ENCODE measurements at places on chromosomes 2 and 18.

DNA sequence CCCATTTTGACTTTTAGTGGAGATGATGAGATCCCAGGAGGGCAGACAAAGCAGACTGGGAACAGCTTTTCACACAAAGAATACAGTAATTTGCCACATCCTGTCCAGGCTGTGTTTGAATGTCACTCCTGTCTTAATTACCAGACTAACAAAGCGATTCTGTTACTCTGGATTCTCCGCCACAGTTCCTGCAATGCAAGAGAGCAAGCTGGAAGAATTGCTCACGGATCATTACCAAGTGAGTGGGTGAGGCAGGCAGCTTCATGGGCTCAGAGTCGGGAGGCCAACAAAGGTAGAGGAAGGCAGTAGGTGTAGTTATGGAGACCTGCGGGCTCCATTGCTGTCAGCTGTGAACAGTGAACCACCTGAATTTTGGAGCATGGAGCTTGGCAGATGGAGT is 250.5 kb upstream of the ATP5MC3 start:
- H3K36me3 ChIP-seq: no peaks in the 10 kb centered on the region
- no peaks in the 10 kb centered on the region for H3K4me1 ChIP-seq
- no peak overlapping the region for H3K4me3 ChIP-seq

- DNase-seq: no peak
- H3K27ac ChIP-seq: no peak overlapping the region
- no peak overlapping the region for H3K4me3 ChIP-seq
- no peaks in the 10 kb centered on the region for H3K36me3 ChIP-seq
- no peaks in the 10 kb centered on the region for H3K27me3 ChIP-seq
These were observed 119.2 kb downstream of the ANKRD44 start for GRCh38 chr2:197191177-197191939.

- H3K4me1 ChIP-seq: no peaks in the 10 kb centered on the region
- DNase-seq: no peak
- peaks cover 6% of the 10 kb centered on the region for H3K36me3 ChIP-seq
- H3K27me3 ChIP-seq: no peaks in the 10 kb centered on the region
These were observed 103.0 kb downstream of the BMPR2 start for GRCh38 chr2:202479090-202479489.

- no peaks in the 10 kb centered on the region for H3K4me1 ChIP-seq
- H3K27me3 ChIP-seq: no peaks in the 10 kb centered on the region
- no peak overlapping the region for H3K27ac ChIP-seq
- DNase-seq: no peak
- H3K36me3 ChIP-seq: no peaks in the 10 kb centered on the region
These were observed 320.6 kb downstream of the NCKAP5 start for GRCh38 chr2:133247631-133248030.

DNA sequence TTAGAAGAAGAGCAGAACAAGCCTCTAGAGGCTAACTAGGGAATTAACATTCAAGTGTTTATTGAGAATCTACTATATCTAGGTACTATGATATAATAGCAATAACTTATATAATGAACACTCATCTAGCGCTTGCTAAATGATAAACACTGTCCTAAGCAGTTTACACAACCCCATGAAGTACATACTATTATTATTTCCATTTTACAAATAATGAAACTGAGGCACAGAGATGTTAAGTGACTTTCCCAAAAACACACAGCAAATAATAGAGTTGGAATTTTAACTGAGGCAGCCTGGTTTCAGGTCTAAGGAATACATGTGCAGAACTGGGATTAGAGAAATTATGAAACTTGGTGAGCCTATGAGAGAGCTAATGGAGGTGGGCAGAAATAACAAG is 893.4 kb downstream of the CPS1 start:
- DNase-seq: no peak
- H3K4me1 ChIP-seq: no peaks in the 10 kb centered on the region
- H3K36me3 ChIP-seq: no peaks in the 10 kb centered on the region
- H3K27ac ChIP-seq: no peak overlapping the region
- H3K4me3 ChIP-seq: no peak overlapping the region
- no peaks in the 10 kb centered on the region for H3K27me3 ChIP-seq

DNA sequence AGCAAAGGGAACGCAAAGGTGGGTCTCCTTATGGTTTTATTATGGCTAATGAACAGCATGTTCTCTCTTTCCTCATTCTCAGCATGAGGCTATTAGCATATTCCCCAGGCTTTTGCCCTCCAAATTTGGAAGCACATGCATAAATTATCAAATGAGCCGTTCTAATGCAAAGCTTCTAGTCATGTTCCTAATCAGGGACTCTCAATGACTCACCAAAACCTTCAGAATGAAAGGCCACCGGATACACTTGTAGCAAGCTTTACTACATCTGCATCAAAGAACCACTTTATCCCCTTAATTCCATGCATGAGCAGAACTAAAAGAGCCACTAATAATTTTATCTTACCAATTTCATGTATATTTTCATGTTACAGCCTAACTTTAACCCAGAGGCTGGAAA is 310.5 kb downstream of the LRATD1 start:
- no peaks in the 10 kb centered on the region for H3K36me3 ChIP-seq
- DNase-seq: no peak
- peaks cover 5% of the 10 kb centered on the region for H3K4me1 ChIP-seq
- H3K27me3 ChIP-seq: no peaks in the 10 kb centered on the region
- H3K4me3 ChIP-seq: no peak overlapping the region

GRCh38 chr18:24988253-24988840 is 363.6 kb downstream of the ZNF521 start:
- H3K36me3 ChIP-seq: no peaks in the 10 kb centered on the region
- no peak overlapping the region for H3K4me3 ChIP-seq
- H3K27ac ChIP-seq: no peak overlapping the region
- DNase-seq: peak; percentile 72
- peaks cover 10% of the 10 kb centered on the region for H3K4me1 ChIP-seq

- H3K27me3 ChIP-seq: peaks cover 3% of the 10 kb centered on the region
- H3K4me1 ChIP-seq: no peaks in the 10 kb centered on the region
- peak; percentile 55 for DNase-seq
- H3K27ac ChIP-seq: no peak overlapping the region
- no peak overlapping the region for H3K4me3 ChIP-seq
These were observed 224.0 kb upstream of the ID2 start for GRCh38 chr2:8457699-8458502.

DNA sequence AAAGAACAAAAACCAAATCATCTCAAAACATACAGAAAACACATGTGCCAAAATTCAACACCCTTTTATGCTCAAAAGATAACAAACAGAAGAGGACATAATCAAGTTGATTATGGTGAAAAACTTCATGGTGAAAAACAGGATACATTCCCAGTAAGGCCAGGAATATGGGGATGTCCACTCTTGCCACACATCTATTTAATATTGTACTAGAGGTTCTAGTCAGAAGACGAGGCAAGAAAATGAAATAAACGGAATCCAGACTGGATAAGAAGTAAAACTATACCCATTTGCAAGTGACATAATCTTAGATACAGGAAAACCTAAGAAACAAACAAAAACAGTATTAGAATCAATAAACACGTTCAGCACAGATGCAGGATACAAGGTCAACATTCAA is 40.8 kb downstream of the MAP3K2 start:
- H3K36me3 ChIP-seq: no peaks in the 10 kb centered on the region
- no peak for DNase-seq
- no peak overlapping the region for H3K4me3 ChIP-seq
- no peaks in the 10 kb centered on the region for H3K27me3 ChIP-seq
- H3K27ac ChIP-seq: no peak overlapping the region

GRCh38 chr18:78621141-78621755 is 358.4 kb upstream of the SALL3 start:
- DNase-seq: no peak
- H3K27ac ChIP-seq: no peak overlapping the region
- no peaks in the 10 kb centered on the region for H3K4me1 ChIP-seq
- no peaks in the 10 kb centered on the region for H3K27me3 ChIP-seq
- H3K36me3 ChIP-seq: no peaks in the 10 kb centered on the region
- H3K4me3 ChIP-seq: no peak overlapping the region

DNA sequence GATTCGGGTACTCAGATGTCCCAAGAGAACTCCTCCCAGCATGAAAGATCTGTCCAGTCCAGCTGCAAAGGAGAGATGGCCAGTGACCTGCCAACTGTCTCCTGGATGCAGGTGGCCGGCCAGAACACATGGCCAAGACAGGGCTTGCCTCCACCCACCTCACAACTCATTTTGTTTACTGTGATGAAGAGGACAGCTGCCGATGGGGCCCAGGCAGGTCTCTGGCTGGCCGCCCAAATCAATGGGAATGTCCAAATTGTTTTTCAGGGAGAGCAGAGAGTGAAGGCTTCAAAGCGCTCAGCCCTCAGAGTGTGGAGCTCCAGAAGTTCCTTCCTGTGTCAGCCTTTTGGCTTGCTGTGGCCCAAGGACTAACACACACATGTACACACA is 41.9 kb downstream of the FOSL2 start:
- no peak for DNase-seq
- H3K36me3 ChIP-seq: no peaks in the 10 kb centered on the region
- no peak overlapping the region for H3K27ac ChIP-seq
- H3K27me3 ChIP-seq: no peaks in the 10 kb centered on the region
- H3K4me3 ChIP-seq: no peak overlapping the region

DNA sequence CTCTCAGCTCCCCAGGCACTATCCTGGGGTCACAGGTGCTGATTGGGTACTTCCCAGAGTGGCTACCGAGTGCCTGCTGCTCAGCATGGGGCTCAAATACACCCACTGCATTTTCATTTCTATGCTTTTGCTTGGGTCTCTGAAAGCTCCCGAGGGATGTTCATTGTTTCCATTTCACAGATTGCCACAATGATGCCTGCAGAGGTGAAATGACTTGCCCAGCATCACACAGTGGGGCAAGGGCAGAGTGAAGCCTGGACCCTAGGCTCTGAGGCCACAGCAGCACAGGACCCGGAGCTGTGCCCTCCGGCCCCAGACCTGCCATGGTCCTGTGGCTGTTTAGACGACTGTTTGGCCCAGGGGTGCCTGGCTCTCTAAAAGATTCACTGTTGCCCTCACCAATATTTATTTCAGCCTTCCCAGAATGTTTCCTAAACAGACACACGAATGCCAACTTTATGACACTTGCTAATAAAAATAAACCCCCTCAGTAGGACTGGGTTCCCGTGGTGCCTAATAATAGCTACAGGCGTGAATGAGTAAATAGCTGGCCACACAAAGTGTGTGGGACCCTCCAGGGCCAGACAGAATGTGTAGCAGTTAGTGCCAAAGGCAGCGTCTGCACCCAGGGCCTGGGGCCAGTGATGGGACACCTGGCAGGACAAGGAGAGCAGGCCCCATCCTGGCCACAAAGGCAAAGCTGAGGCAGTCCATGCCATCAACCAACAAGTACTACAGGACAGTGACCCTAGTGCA is 11.5 kb upstream of the ST8SIA5 start:
- H3K4me1 ChIP-seq: no peaks in the 10 kb centered on the region
- no peaks in the 10 kb centered on the region for H3K36me3 ChIP-seq
- no peaks in the 10 kb centered on the region for H3K27me3 ChIP-seq
- no peak for DNase-seq
- no peak overlapping the region for H3K4me3 ChIP-seq

- no peaks in the 10 kb centered on the region for H3K27me3 ChIP-seq
- no peaks in the 10 kb centered on the region for H3K36me3 ChIP-seq
- H3K4me3 ChIP-seq: no peak overlapping the region
- H3K27ac ChIP-seq: no peak overlapping the region
- no peaks in the 10 kb centered on the region for H3K4me1 ChIP-seq
These were observed 92.3 kb downstream of the CLIP4 start for GRCh38 chr2:29207352-29208148.

GRCh38 chr18:55999641-56000040 is 411.6 kb upstream of the TCF4 start:
- H3K4me1 ChIP-seq: peaks cover 9% of the 10 kb centered on the region
- no peaks in the 10 kb centered on the region for H3K36me3 ChIP-seq
- no peaks in the 10 kb centered on the region for H3K27me3 ChIP-seq
- no peak for DNase-seq

- H3K4me3 ChIP-seq: no peak overlapping the region
- no peaks in the 10 kb centered on the region for H3K36me3 ChIP-seq
- H3K27me3 ChIP-seq: no peaks in the 10 kb centered on the region
- no peak overlapping the region for H3K27ac ChIP-seq
These were observed 10.7 kb downstream of the DPP4 start for GRCh38 chr2:162063281-162063680.

GRCh38 chr2:130337735-130338325 is 4.9 kb upstream of the IMP4 start:
- H3K36me3 ChIP-seq: peaks cover 31% of the 10 kb centered on the region
- DNase-seq: no peak
- no peak overlapping the region for H3K4me3 ChIP-seq
- peaks cover 11% of the 10 kb centered on the region for H3K4me1 ChIP-seq

- no peaks in the 10 kb centered on the region for H3K4me1 ChIP-seq
- DNase-seq: peak; percentile 63
- no peak overlapping the region for H3K27ac ChIP-seq
- no peaks in the 10 kb centered on the region for H3K36me3 ChIP-seq
These were observed 35.0 kb downstream of the CYP27C1 start for GRCh38 chr2:127185093-127185492.

DNA sequence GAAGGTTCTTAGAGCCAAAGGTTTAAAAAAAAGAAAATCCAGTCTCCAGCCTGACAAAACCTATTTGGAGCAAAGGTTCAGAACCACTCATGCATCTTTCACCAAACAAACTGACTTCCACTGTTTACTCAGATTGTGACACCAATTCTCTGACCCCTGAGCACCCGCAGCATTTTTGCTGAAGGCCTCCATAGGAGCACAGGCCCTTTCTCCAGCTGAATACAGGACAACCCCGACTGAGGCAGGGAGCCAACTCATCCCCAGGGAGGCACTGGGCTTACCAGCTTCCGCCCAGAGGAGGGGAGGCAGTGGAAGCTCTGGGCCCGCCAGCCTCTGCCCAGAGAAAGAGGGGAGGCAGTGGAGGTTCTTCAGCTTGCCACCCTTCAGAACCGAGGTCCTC is 51.0 kb upstream of the CNGA3 start:
- no peak for DNase-seq
- no peak overlapping the region for H3K4me3 ChIP-seq
- H3K36me3 ChIP-seq: no peaks in the 10 kb centered on the region
- H3K27ac ChIP-seq: no peak overlapping the region
- H3K27me3 ChIP-seq: no peaks in the 10 kb centered on the region
- H3K4me1 ChIP-seq: no peaks in the 10 kb centered on the region

DNA sequence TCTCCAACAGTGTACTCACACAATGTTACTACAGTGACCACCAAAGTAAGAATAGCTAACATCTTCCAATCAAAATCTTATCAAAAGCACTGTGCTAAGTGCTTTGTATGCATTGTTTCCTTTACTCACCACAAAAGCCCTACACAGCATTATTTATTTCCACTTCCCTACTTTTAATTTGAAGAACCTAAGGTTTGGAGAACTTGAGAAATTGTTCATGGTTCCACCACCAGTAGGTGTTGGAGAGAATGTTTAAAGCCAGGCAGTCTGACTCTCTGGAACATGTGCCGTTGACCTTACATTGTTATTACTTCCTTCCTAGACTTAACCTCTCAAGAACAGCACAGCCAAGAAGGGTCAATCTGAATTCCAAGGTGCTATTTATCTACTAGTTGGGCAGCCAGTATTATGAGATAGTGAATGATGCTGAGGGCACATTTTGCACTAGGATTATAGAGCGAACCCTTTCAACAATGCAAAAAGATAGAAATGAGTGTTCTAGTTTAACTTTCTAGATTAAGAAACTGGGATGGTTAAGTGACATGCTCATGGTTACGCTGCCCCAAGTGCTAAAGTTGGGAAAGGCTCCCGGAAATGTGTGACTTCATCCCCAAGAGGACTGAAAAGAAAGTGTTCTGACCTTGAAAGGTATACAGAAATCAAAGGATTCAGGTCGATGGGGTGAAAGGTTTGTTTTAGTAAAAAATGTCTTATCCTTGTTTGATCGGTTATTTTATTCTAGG is 55.2 kb upstream of the FAM136A start:
- DNase-seq: no peak
- H3K27me3 ChIP-seq: no peaks in the 10 kb centered on the region
- H3K4me1 ChIP-seq: no peaks in the 10 kb centered on the region
- no peaks in the 10 kb centered on the region for H3K36me3 ChIP-seq
